Esophagus muscularis mucosa (tissue), 4 donors: ENCODE measurements at places on chromosomes 6 and 20.
A peak's percentile ranks its signal among the peaks of the same experiment; 100 is the strongest.

DNA sequence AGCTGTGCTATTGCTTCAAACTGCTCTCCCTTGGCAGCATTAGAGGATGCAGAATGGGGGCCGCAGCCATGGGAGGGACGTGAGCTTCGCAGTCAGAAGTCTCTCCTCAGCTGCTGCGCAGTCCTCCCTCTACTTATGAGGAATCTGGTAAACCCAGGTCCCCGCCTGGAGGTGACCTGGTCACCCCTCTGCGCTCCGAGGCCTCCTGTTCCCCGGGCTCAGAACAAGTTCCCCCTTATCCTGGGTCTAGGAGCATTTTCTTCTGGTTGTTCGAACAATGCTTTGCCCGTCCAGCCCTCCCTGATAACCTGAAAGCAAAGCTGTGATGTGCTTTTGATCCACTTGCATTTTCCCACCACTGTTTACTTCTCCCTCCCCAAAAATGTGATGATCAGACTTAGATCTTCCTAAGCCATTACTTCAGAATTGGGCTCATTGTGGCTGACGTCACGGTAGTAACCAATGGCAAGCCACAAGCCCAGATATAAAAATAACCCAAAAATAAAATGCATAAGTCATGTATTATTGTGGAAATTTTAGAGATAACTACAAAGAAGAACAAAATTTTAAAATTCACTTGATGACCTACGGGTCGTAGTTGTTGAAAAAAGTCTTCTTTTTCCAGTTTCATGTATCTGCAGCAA lies 80.7 kb downstream of the SERAC1 start:
- DNase-seq = no peak
- H3K36me3 ChIP-seq = peaks cover 52% of the 10 kb centered on the region
- peak overlapping the region; percentile 15 for H3K27ac ChIP-seq
- no peaks in the 10 kb centered on the region for H3K27me3 ChIP-seq
- no peak overlapping the region for H3K4me3 ChIP-seq
- peaks cover 12% of the 10 kb centered on the region for H3K4me1 ChIP-seq

DNA sequence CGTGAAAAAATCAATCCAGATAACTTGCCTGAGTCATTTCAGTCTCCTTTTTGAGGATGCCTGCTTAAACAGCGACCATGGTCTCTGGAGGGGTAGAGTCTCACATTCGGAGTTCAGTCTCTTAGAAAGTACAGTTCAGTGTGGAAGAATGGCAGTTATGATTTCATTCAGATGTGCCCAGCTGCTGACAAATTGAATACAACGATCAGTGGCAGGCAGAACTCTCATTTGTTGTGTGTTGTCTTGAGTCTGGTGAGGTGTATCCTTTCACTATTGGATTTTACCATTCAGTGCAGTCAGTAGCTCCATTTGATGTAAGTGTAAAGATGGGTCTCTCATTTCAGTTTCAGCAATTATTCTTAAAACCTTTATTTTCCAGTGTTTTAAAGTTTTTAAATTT lies 639 bp upstream of the TULP4 start:
- H3K27ac ChIP-seq = no peak overlapping the region
- H3K36me3 ChIP-seq = peaks cover 28% of the 10 kb centered on the region
- no peaks in the 10 kb centered on the region for H3K27me3 ChIP-seq
- H3K4me3 ChIP-seq = no peak overlapping the region

DNA sequence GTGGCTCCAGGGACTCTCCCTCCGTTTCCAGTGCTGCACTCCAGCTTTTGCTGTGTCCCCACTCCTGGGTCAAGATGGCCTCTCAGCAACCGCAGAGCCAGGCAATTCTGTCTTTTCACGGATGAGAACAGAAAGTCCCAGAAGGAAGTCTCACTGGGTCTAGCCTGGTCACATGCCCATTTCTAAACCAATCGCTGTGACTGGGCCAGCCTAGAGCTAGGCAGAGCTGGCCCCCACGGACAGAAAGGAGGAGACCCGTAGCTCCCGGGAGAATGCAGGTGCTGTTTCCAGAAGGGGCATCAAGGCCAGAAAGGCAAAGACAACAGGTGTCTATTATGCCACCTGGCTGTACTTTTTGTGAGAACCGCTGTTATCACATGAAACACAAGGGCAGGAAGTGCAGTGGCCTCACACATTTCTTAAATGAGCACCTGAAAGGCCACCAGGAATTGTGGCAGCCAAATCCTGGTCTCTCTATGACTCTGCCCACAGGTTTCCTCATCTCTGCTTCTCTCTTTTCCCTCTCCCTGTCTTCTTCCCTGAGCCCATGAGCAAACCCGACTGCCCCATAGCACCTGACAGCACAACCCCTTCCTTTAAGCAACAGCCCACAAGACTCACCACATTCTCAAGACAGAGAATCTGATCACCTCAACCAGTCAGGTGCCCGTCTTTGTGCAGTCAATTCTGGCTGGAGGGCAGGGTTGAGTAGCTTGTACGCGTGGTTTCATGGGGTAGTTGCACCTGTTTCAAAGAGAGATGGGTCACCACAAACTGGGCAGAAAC lies 37.1 kb upstream of the B4GALT5 start:
- no peaks in the 10 kb centered on the region for H3K36me3 ChIP-seq
- no peak for DNase-seq
- H3K4me3 ChIP-seq = no peak overlapping the region
- H3K27ac ChIP-seq = no peak overlapping the region

DNA sequence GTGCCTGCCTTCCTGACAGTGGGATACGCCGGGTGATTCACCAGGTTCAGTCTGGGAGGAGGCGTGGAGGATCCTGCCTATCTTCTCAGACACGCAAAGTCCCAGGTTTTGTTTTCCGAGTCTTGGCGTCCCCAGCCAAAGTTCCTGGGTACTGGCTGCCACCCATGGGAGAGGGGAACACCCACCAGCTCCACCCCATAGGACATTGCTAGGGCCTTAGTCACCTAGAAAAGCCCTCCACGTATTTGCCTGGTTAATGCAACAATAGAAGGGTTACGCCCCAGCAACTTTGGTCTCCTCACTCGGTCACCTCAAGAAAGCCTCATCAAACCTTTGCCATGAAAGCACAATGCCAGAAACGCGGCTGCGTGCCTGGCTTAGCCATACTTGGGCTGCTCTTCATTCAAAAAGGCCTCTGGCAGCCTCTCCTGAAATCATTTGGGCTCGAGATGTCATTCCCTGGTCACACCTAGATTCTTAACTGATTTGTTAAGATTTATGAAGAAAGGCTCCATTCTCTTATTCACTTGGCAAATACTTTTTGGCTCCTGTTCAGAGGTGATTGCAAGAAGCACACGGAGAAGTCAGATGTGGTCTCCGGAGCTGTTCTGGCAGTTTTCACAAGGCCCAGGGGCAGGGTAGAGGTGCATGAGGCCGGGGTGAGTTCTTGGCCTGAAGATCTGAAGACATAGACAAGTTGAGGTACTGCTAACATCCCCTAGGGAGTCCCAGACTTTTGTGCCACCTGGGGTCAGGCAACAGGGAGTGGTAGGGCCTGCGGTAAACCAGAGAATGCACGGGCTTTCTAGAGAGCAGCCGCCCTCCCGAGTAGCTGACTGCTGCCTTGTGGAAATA lies 35.5 kb upstream of the ZNF133 start:
- H3K36me3 ChIP-seq = no peaks in the 10 kb centered on the region
- no peak overlapping the region for H3K27ac ChIP-seq
- H3K4me1 ChIP-seq = no peaks in the 10 kb centered on the region
- no peak for DNase-seq

- H3K4me3 ChIP-seq = no peak overlapping the region
- no peaks in the 10 kb centered on the region for H3K4me1 ChIP-seq
- no peak for DNase-seq
- H3K27me3 ChIP-seq = peaks cover 14% of the 10 kb centered on the region
- no peaks in the 10 kb centered on the region for H3K36me3 ChIP-seq
Observed at GRCh38 chr6:170176136-170176897, 114.6 kb downstream of the DLL1 start.

DNA sequence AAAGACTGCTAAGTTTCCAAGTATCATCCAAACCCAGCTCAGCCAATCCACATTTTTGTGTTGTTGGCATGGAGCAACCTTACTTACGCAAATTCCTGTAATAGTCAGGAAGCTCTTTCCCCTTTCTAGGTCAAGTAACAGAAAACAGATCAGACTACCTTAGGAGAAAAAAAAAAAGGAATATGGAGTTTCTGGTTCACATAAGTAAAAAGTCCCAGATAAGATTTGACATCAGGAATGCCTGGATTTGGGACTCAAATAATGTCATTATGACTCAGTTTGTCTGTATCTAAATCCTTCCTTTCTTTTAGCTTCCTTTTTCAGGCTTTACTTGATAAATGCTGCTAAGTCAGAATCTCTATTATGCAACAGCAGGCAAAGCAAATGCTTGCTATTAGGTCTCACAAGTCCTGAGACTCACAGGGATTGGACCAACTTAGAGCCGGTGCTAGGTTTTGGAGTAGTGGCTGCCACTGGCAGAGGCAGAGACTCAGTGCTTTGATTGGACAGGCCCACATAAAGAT lies 44.5 kb downstream of the NCOA7 start:
- H3K4me1 ChIP-seq = peaks cover 17% of the 10 kb centered on the region
- H3K27me3 ChIP-seq = no peaks in the 10 kb centered on the region
- H3K27ac ChIP-seq = peak overlapping the region; percentile 50

GRCh38 chr20:57166568-57167291 lies 99.7 kb downstream of the BMP7 start:
- H3K4me1 ChIP-seq = no peaks in the 10 kb centered on the region
- no peaks in the 10 kb centered on the region for H3K36me3 ChIP-seq
- no peak overlapping the region for H3K27ac ChIP-seq
- H3K27me3 ChIP-seq = no peaks in the 10 kb centered on the region

- no peak overlapping the region for H3K27ac ChIP-seq
- no peaks in the 10 kb centered on the region for H3K4me1 ChIP-seq
- no peak for DNase-seq
Observed at GRCh38 chr6:72218125-72218524, 331.8 kb downstream of the RIMS1 start.

DNA sequence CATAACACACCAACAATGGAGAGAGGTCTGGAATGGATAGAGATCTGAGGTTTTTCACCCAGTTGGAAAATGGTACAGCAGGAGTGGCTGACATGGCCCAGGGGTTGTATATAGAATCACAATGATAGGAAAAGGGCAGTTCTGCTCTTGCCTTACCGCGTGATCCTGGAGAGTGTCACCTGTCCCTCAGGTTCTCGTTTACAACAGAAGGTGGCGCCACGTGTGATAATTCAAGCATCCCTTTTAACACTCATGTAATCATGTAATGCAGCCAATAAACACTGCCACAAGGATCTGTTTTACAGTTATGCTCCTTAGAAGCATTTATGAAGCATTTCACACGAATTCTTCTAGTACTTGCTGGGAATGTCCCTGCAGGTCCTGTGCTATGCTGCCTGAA lies 12.9 kb upstream of the WFDC2 start:
- H3K4me1 ChIP-seq = no peaks in the 10 kb centered on the region
- H3K27ac ChIP-seq = no peak overlapping the region
- H3K27me3 ChIP-seq = no peaks in the 10 kb centered on the region
- no peaks in the 10 kb centered on the region for H3K36me3 ChIP-seq

GRCh38 chr6:90110971-90111370 lies 185.7 kb downstream of the BACH2 start:
- DNase-seq = no peak
- H3K4me1 ChIP-seq = no peaks in the 10 kb centered on the region
- H3K36me3 ChIP-seq = no peaks in the 10 kb centered on the region
- no peak overlapping the region for H3K4me3 ChIP-seq

DNA sequence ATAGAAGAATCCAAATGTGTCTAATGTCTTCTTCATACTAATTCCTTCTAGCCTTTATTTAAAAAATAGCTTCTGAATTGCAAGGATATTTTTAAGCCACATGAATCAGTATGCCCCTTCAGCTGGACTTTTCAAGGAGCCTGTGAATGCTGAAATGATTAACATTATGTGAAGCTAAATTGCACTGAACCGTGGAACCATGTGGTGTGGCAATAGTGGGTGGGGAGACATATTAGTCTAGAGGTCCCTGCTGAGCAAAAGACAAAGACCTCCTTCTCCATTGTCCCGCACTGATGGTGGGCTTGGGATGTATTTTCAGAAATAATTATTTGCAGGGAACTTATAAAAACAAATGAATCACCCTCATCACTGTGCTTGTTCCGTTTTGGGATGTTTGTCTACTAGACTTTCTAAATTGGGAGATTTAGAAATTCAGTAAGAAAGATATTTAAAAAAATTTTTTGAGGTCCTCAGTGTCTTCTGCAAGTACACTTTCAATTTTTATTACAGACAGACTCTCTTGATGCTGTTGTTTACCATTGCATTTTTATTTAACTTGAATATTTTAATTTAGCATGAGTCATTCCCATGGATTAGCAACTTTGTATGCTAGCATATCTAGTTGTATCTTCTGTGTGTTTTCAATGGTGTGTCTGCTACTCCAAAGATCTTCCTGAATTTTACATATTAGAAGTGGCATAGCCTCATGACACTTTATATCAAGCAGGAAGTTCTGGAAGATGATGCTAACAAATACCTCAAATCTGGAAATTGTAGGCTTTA lies 238.1 kb downstream of the LAMA2 start:
- no peaks in the 10 kb centered on the region for H3K4me1 ChIP-seq
- H3K36me3 ChIP-seq = no peaks in the 10 kb centered on the region
- H3K27me3 ChIP-seq = no peaks in the 10 kb centered on the region
- H3K27ac ChIP-seq = no peak overlapping the region
- no peak for DNase-seq

- no peaks in the 10 kb centered on the region for H3K27me3 ChIP-seq
- DNase-seq = no peak
- H3K36me3 ChIP-seq = no peaks in the 10 kb centered on the region
- H3K27ac ChIP-seq = peak overlapping the region; percentile 85
- H3K4me3 ChIP-seq = peak overlapping the region; percentile 93
Observed at GRCh38 chr6:52361414-52361944, 472 bp upstream of the PAQR8 start.

- no peak overlapping the region for H3K4me3 ChIP-seq
- H3K27ac ChIP-seq = no peak overlapping the region
- DNase-seq = no peak
- H3K4me1 ChIP-seq = no peaks in the 10 kb centered on the region
Observed at GRCh38 chr6:111329882-111330633, 153.0 kb downstream of the REV3L start.

DNA sequence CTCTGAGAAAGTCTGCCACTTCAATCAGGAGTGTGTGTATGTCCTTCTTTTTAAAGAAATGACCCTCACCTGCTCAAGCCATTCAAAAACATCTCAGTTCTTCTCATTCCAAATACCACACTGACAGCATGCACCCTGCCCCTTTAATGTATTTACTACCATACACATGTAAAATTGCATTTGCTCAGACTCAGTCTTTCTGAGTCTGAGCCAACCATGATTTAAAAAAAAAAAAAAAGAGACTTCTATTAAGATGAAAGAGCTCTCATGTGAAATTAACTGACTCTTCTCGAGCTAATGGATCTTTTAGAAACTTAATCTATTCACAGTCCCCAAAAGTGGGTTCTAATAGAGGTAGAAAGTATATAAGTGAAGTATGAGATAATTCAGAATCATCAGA lies 1.4 kb upstream of the FILIP1 start:
- H3K36me3 ChIP-seq = no peaks in the 10 kb centered on the region
- peak overlapping the region; percentile 87 for H3K27ac ChIP-seq
- H3K4me3 ChIP-seq = no peak overlapping the region
- peaks cover 35% of the 10 kb centered on the region for H3K4me1 ChIP-seq

DNA sequence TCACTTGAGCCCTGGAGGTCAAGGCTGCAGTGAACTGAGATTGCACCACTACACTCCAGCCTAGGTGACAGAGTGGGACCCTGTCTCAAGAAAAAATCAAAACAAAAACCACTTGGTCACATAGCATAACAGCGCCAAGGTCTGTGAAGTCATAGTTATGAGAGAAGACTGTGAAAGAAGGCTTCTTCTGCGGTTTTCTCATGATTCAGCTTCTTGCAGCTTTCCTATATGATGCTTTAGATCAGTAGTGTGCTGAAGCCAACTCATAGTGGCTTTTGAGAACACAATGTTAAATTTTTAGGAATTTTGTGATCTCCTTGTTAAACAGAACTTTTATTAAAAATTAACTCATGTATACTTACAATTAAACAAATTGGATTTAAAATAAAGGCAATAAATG lies 136.2 kb upstream of the GLP1R start:
- no peak overlapping the region for H3K4me3 ChIP-seq
- H3K4me1 ChIP-seq = no peaks in the 10 kb centered on the region
- no peak for DNase-seq
- no peak overlapping the region for H3K27ac ChIP-seq
- H3K27me3 ChIP-seq = no peaks in the 10 kb centered on the region
- H3K36me3 ChIP-seq = no peaks in the 10 kb centered on the region
